LHCN-M2 (cell line): ENCODE measurements at places on chromosomes 2 and 18. TPM values are rescaled to one million over a fixed set of nuclear protein-coding genes. Genes with fewer than 3 reads are reported as not detected.
A peak's percentile ranks its signal among the peaks of the same experiment; 100 is the strongest.

The KYNU gene
- 0.51 and 1.5 TPM in 2 replicates for total RNA-seq

The TRIM54 gene
- 0.11 TPM in 1 of 2 replicates, not detected in the other for total RNA-seq

DNA sequence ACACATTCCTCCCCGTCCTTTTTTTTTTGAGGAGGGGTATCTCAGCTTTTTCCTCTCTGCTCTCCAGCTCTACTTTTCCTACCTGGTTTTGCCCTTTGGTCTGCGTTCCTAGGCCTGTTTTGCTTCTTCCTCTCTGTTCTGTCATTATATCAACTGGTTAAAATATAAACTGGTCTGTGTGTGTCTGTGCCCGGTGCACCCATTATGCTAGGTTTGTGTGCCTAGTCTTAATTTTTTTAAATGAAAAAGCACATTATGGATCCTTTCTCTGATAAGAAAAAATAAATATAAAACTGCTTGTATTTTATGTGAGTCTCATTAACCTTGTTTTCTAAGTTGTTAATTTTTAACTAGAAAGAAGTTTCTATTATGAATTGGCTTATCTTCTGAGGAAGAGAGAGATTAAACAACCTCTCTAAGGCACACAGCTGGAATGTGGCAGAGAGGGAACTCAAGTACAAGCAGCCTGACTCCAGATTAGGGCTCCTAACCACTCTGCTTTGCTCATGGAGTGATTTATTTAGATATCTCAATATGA, 17.4 kb downstream of the SLC38A11 start:
- no peak for DNase-seq

The ADGRF3 gene
- total RNA-seq, result 0.11 TPM in 1 of 2 replicates, not detected in the other

The OTOF gene
- total RNA-seq, result 0.06 and 0.83 TPM in 2 replicates

DNA sequence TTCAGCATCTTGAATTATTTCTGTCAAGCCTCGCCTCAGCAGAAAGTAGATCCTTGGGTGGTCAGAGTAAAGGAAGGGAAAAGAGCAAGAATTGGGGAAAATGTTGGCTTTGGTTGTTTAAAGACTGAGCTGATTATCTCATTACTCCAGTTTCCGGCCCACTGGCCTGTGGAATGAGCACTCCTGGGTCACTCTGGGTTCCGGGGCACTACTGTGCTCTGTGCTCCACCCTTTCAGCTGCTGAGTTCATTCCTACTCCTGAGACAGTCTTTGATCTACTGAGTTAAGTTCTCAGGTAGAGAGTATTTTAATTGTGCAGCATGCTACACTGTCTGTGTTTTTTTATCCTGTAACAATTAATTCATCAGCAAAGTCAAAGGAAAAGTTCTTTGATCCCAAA, 427.7 kb downstream of the CDH2 start:
- no peak for DNase-seq

GRCh38 chr2:138718405-138718804, 61.8 kb downstream of the NXPH2 start:
- no peak for DNase-seq

GRCh38 chr18:33838054-33838453, 260.0 kb downstream of the ASXL3 start:
- DNase-seq, result no peak

- DNase-seq, result no peak
Observed at GRCh38 chr2:187129306-187129705, 280.3 kb upstream of the ZSWIM2 start.

DNA sequence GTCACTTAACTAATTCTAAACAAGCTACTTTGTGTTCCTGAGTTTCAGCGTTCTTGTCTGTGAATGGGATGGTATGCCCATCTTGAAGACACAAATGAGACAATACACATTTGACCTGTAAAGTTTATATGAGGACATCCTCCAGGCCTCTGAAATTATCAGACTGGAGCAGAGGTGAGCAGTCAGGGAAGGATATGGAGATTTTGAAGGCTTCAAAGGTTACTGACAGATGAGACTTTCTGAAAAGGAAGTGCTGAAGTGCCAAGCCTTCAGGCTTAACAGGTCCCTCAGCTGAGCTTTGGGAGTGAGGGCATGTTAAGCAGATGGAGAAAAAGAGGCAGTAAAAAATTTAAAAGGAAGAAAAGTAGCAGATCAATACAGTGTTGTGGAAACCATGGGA, 110.9 kb upstream of the FOSL2 start:
- no peak for DNase-seq

GRCh38 chr2:165161510-165161909, 42.3 kb downstream of the SCN3A start:
- peak; percentile 37 for DNase-seq

GRCh38 chr2:38835990-38836389, 39.7 kb downstream of the DHX57 start:
- DNase-seq, result no peak

The SERPINB12 gene
- 0.29 TPM in 1 of 2 replicates, not detected in the other for total RNA-seq

DNA sequence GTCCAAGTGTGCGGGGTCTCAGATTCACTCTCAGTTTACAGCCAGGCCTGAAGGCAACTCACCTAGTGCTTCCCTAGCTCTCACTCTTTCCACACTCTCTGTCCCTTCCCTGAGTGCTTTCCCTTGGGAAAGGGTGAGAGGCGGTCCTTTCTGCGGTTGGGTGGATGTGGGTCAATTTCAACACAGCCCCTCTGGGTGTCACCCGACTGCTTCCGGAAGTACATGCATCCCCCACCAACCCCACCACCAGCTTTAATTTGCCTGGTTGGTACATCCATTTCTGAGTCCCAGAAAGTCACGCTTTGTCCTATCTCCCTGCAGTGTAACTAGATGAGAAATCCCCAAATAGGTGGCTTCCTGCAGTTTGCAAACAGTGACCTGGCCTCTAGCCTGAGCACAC, 307.3 kb upstream of the MEIS1 start:
- no peak for DNase-seq

- no peak for DNase-seq
Observed at GRCh38 chr2:25650256-25650655, 23.1 kb downstream of the DTNB start.

DNA sequence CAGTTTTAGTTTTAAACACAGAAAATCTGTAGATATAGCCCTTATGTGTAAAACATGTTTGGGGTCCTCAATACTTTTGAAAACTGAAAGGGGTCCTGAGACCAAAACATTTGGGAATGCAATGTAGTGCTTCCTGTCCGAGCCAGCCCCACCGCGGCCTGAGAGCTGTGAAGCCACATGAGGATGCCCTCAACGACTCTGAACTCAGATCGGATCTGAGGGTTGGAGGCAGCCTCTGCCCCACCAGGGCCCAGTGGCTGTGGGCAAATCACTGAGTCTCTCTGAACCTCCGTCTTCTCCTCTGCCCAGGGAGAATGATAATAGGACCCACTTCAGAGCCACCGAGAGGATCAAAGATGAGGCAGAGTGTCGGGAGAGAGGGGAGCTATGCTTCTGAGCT, 33.4 kb upstream of the HPCAL1 start:
- DNase-seq, result no peak

GRCh38 chr18:74400813-74401212, 56.3 kb downstream of the DIPK1C start:
- DNase-seq, result no peak

The KCNK3 gene
- 0.32 TPM in 1 of 2 replicates, not detected in the other for total RNA-seq
